ENCODE measurements at places on chromosomes 6 and 20.
A peak's percentile ranks its signal among the peaks of the same experiment; 100 is the strongest.

GRCh38 chr6:130396722-130397121 lies 30.9 kb downstream of the TMEM200A start:
- DNase-seq, result no peak

DNA sequence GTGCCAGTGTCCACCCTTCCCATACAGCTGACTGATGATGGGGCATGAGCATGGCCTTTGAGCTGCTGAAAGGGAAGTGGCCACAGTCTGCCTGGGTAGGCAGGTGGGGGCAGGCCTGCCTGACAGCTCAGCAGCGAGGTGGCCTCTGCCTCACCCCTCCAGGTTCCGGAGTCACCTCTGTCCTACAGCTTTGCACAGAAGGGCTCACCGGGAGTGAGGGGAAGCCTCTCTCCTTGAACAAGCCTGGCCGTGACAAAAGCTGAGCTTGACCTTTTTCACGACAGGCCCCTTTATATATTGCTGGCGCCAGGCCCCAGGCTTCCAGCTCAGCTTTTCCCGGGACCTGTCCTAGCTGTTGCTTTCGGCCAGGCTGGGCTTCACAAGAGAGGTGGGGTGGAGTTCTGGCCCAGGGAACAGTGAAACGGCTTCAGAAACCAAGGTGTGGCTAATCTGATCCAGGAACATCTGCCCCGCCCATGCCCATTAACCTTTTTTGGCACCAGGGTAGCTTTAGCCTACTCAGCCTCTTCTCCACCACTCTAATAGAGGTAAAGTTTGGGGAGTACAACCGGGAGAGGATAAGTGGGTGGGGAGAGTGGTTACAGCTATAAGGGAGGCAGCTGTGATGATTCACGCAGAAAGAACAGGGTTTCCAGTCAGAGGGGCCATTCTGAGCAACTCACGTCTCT lies 42.9 kb downstream of the C6orf132 start:
- peak; percentile 21 for DNase-seq

DNA sequence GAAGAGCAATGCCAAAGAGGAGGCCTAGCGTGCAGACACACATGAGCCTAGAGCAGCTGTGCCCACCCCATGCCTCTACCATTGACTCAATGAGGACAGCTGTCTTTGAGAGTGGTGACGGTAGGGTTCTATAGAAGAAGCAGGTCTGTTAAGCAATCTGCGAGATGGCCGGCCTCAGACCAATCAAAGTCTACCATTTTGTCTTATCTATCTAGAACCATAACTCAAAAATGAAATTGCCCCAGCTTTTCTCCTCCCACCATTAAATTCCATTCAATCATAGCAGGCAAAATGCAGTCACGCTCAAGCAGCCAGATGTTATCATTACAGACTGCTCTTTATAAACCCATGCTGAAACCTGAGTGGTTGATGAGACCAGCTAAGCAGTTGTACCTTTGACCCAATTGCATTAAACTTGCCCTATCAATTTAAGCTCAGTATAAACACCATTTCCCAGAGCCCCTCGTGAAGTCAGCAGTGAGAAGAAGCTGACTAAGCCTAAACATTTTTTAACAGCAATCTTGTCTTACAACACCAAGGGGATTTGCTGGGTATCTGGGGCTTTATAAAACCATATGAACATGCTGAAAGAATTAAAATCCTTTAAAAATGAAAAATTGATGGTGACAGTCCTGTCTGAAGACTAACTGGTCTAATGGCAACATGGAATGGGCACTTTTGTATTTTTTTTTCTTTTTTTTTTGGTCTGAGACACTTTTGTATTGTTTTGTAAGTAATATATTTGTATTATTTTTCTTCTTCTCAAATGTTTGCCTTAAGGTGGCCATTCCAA lies 57.5 kb downstream of the FOXC1 start:
- no peak for DNase-seq

GRCh38 chr6:116476002-116476678 lies 15.0 kb downstream of the CALHM6 start:
- no peak for DNase-seq

DNA sequence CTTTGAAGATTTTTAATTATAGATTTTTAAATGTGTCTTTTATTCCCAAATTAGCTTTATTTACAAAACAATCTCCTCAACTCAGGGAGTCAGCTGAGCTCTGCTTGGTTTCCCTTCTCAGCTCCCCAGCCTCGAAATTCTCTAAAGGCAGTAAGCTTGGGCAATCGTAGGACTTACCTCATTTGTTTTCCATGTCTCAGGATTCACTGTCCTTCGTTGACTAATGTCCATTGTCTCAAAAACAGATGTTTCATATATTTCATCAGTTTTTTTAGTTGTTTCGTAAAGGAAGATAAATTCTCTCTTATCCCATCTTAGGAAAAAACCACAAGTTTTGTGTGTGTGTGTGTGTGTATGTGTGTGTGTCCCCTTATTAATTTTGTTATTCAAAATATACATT lies 102.2 kb upstream of the ADGRF1 start:
- no peak for DNase-seq

GRCh38 chr6:53497905-53498304 lies 47.0 kb downstream of the GCLC start:
- no peak for DNase-seq
